Thymus (tissue), 14 donors: ENCODE measurements at places on chromosomes 1 and 21.

DNA sequence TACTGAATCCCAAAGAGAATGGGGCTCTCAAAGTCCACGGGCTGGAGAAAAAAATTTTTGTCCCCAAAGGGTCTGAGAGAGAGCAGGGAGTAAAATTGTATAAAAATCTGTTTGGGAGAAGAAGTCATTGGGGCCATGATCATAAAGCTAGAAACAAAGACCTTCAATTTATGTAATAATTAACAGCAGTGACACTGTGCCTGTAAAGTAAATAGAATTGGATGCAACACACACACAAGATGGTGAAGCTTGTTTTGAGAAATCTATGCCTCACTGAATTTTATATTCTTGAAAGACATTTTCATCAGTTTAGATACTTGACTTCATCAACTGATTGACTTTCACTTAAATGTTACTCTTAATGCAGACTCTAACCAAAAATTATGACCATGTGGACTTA is 600.5 kb upstream of the ADAMTS5 start:
- DNase-seq = no peak

- no peak for DNase-seq
These were observed 28.6 kb downstream of the CEP104 start for GRCh38 chr1:3828391-3828790.

DNA sequence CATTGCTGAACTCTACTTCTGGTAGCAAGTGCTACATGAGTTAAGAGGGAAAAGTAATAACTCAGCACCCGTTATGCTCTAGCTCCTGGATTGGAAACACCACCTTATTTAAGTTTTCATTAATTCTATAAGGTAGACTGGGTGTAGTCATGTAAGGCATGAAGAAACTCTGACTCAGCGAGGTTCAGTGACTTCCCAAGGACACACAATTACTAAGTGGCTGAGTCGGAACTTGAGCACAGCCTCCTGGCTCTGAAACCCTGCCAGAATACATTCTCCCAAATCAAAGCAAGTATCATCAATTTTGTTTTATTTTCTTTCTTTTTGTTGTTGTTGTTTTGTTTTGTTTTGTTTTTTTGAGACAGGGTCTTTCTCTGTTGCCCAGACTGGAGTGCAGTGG is 29.1 kb upstream of the SCCPDH start:
- DNase-seq = no peak

DNA sequence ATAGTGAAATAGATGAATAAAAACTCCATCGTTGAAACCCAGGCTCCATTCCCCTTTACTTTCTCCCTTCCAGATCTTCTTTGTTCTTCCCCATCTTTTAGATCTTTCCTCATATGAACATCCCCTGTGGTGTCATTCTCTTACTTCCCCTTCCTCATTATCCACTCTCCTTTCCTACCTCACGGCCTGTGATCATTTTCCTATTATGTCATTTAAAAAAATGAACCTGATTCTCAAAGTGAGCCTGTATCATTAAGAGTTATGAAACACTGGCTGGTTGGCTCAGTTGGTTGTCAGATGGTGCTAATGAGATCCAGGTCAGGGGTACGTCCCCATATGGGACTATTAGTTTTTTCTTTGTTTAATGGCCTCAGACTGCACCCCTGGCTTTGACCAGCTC is 38.3 kb downstream of the TCEANC2 start:
- no peak for DNase-seq

- no peak for DNase-seq
These were observed 202.6 kb downstream of the PDE4B start for GRCh38 chr1:65995336-65995735.

DNA sequence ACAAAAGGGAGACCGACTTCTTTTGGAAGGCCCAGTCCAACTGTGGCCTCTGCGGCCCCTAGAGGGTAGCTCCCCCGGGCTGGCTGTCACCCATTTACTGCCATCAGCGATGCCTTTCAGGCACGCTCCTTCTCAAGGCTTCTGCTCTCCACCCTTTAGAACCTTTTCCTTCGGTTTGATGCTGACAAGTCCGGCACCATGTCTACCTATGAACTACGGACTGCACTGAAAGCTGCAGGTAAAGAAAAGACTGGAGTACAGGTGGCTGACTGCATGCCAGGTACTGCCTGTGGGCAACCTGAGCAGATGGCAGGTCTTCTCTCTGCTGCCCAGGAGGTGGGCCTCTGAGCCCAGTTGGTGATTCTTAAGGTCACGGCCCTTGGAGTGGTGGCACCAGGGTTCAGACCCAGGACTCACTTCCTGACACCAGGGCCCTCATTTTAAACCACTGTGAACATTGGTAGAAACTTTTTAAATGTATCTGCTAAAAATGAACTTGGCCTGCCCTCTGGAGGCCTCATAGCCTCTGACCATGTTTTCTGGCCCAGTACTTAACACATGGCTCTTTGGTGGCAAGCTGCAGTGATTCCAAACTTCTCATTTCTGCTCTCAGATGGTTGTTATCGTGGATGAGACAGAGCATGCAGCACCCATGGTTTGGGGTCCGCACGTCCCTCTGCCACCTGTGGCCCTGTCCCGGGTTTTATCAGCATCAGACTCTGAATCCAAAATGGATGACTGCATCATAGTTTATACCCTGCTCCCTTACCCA is 45.7 kb downstream of the CAPN9 start:
- no peak for DNase-seq

- DNase-seq = no peak
These were observed 8.2 kb downstream of the ADGRB2 start for GRCh38 chr1:31755850-31756492.

DNA sequence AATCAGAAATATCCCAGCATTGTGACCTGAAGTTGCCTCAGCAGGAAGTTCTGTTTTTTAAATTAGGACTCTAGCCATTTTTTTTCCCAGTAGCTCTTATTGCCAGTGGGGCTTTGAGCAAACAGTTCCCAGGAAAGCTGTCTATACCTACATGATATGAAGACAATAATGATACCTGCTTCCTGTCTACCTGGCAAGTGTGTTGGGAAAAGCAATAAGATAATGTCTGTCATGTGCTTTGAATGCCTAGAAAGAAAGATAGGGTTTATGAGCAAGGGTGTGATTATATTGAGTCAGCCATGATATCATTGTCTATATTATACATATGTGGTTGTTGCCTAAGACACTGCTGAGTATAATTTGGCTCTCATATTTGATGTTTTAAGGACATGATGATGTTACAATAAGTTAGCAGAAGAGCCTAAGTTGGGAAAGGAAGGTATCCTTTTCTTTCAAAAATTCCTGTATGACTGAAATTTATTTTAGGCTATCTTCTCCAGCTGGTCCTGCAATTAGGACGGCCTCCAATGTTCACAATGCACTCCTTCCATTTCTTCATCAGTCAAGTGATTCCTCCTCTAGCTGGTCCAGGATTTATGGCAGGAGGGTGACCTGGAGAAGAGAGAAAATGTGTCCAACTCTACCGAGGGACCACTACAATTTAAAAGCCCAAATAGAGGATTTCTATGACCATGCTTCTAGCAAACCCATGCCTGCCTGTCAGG is 99.6 kb upstream of the CDC42BPA start:
- no peak for DNase-seq

DNA sequence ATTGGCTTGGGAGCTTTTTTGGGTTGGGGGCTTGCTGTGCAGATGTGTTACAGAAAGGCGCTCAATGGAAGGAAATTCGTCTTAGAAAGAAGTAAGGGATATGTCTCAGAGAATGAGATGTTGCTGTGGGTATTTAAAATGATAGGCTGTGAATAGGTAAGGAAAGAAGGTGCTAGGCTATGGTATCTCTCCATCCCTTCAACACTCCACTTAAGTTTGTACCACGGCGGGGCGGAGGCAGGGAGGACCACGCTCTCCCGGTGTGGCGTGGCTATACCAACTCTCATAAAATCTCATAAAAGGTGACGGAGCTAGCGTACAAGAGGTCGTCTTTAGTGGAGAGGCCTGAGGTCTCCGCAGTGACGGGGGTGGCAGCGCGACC is 305 bp upstream of the RPS6KC1 start:
- DNase-seq = no peak

- no peak for DNase-seq
These were observed 86.3 kb upstream of the ARTN start for GRCh38 chr1:43847290-43847689.

DNA sequence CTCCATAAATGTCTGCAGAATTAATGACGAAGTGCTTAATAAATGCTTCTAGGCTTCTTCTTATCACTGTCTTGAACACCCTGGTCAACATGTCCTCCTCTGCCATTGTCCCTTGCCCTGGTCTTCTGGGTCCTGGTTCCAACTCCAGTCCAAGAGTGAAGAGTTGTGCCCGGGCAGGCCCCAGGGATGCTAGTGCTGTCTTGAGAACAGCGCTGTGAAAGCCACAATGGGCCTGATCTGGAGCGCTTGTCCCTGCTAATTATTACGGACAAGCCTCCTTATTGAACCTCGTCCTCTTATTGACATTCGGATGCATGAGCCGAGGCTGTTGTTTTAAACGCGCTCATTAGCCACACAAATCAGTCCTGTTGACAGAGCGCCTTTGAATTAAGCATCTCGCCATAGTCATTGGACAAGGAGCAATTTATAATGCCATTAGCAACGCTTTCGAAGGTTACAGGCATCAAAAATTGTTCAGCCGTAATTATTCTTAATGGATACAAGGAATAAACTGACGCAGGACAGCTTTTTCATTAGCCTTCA is 211.6 kb upstream of the POU3F1 start:
- DNase-seq = no peak

DNA sequence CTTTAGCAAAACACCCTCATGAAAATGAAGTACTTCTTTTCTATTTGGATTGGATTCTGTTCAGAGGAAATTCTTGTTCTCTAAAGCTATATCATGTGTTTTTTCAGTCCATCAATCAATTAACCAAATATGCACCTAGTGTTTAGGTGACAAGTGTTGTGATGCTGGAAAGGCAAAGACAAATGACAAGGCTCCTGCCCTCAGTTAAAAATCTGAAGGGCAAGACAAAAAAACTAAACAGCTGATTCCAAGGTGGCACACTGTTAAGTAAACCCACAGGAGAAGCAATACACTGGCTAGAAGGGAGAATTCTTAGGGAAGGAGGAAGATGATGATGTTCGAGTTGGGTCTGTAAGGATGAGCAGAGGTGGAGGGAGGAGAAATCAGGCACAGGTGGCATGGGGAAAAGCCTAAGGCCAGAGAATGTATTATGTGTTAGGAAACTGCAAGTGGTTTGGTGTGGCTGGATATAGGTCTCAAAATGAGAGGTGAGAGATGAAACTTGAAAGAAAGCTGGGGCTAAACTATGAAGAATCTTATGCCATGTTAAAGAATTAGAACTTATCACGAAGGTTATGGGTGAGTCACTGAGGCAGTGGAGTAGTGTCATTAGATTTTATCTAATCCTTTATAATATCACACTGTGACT is 51.8 kb upstream of the GFI1 start:
- DNase-seq = no peak

- no peak for DNase-seq
These were observed 187.0 kb upstream of the ESRRG start for GRCh38 chr1:216910081-216910840.

DNA sequence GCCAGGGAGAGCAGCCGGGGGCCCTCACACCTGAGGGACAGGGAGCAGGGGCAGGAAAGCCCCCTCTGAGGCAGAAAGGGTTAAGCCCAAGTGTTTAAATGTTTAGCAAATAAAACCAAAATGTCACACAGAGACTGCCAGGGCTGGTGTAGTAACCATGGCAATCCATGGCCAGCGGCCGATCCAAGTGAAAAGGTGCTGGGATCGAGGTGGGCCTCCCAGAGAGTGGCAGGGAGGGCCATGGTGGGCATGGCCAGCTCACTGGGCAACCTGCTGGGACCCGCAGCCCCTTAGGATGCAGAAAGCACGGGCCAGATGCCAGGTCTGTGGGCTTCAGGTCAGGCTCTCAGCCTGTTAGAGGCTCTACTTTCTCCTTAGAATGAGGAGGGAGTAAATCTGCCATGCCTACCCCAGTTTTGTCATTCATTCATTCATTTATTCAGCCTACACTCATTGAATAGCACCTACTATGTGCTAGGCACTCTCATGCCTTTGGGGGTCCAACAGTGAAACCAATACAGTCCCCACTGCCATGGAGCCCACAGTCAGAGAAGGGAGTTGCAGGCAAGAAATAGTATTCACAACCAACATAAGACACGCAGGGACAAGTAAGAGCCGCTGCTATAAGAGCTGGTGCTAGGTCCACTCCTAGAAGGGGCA is 56.1 kb downstream of the KCNN3 start:
- no peak for DNase-seq

DNA sequence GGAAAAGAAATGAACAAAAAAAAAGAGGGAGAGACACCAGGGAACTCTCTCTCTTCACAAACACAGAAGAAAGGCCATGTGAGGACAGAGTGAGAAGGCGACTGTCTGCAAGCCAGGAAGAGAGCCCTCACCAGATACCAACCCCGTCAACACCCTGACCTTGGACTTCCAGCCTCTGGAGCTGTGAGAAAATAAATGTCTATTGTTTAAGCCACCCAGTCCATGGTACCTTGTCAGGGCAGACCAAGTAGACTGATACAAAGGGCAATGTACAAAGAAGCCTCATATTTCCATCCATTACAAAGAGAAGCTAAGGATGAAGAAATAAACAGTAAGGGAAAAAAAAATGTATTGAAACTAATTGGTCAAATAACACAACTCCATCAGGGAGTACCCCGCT is 146.6 kb downstream of the ZNF281 start:
- DNase-seq = no peak

DNA sequence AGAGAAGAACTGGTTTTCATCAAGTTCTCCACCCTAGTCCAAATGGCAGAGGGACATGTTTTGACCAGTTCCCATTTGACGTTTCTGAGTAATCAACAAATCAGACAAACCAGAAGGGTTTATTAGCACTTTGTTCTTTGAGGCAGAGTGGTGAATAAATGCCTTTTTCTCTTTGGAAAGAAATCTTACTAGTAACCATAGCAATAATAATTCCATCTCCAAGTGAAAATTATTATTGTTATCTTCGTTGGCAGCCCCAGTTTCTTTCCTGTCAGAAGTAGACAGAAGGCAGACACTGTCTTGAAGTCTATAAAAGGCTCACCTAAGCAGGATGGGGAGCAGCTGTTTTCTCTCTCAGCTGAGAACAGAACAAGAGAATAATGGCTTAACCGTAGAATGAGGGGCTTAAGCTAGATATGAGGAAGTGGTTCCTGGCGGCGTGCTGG is 391.6 kb downstream of the PBX1 start:
- DNase-seq = no peak

DNA sequence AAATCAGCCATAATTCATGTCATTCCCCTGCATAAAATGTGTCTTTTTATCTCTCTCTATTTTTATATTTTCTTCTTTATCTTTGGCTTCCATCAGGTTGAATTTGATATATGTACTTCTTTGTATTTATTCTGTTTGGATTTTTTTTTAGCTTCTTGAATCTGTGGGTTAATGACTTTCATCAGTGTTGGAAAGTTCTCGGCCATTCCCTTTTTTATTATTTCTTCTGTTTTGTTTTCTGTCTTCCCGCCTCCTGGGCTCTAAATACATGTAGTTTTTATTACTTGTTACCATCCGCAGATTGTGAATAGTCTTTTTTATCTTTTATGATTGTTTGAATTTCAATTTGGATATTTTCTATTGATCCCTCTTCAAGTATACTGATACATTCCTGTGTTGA is 637.5 kb downstream of the NPHP4 start:
- DNase-seq = no peak
